ENCODE measurements at places on chromosomes 1 and 21.

DNA sequence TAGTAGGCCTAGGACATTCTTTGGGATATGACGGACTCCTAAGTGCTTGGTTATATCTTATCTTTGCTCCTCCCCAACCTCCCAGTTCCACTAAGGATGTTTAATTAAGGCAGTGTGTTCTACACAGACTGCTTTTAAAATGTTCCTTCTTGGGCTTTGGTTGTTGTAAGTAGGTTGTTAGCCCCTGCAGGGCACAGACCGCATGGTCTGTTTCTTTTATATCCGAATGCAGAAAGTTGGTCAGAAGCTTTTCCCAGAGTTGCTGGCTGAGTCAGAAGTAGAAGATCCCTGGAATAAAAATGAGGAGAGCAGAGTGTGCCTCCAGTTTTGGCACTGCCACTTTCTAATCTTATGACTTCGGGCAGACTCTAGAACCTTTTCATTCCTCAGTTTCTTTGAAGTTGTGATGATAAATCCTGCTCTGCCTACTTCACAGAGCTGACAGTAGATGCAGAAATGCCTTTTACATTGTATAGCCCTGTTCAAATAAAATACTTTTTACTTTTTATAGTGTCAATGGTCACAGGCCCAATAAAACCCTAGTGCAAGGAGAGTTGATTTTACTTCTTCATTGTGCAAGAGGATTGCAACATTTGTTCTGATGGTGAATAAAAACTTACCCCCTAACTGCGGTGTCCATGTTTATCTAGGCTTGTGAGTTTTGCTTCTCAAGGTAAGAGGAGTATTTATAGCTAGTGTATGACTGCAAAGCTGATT is 18.4 kb downstream of the FMN2 start:
- DNase-seq: no peak

DNA sequence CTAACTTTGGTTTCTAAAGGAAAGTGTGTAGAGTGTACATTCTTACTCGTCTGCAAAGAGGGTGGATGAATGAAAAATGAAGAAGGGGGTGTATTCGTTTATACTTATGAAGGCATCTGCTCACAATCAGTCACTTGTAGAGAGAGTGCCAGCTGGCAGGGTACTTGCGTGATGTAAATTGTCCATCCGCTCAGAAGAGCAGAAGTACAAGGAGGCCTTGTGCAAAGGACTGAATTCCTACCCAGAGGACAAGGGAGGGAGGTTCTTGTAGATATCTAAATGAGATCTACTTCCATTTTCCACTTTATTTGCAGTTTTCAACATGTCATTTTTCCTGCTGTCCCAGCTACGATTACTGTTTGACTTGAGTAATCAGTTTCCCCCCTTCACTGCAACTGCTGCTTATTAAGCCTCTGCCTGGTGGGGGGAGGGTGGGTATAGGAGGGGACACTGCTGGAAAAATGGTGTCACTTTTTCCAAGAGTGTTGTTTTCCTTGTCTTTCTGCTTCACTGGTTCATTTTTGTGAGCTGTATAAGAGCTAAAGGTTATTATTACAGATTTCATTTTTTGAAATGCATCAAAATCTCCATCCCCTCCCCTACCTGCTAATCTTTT is 67.3 kb downstream of the LAMC1 start:
- no peak for DNase-seq

DNA sequence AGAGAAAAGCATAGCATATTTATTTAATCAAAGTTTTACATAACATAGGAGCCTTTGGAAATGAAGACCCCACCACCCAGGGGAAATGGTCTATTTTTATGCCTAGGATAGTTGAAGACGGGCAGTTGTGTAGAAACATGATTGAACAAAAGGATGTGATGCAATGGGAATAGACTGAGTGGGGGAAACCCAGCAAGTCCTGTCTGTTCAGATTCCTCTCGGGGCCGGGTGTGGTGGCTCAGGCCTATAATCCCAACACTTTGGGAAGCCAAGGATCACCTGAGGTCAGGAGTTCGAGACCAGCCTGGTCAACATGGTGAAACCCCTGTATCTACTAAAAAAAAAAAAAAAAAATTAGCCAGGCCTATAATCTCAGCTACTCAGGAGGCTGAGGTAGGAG is 298.3 kb downstream of the MATN1 start:
- DNase-seq: no peak

DNA sequence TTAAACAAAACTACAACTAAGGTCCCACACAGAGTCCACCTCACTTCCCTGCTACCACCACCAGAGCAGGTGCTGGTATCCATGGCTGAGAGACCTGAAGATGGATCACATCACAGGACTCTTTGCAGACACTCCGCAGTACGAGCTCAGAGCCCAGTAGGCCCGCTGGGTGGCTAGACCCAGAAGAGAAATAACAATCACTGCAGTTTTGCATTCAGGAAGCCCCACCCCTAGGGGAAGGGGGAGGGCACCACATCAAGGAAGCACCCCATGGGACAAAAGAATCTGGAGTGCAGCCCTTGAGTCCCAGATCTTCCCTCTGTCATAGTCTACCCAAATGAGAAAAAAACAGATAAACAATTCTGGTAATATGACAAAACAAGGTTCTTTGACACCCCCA is 56.9 kb downstream of the ZNF648 start:
- DNase-seq: no peak

- no peak for DNase-seq
Measured at GRCh38 chr1:33930346-33931110, 66.6 kb downstream of the HMGB4 start.

GRCh38 chr21:45045481-45045880 is 28.9 kb upstream of the ADARB1 start:
- DNase-seq: no peak

GRCh38 chr21:42633858-42634257 is 19.6 kb upstream of the PDE9A start:
- no peak for DNase-seq

GRCh38 chr1:18443587-18444520 is 36.9 kb upstream of the KLHDC7A start:
- no peak for DNase-seq
